Non-pigmented ciliary epithelial cell (primary cell): ENCODE measurements at places on chromosomes 4 and X.

GRCh38 chr4:124279741-124280140 lies 432.8 kb downstream of the ANKRD50 start:
- DNase-seq = no peak

DNA sequence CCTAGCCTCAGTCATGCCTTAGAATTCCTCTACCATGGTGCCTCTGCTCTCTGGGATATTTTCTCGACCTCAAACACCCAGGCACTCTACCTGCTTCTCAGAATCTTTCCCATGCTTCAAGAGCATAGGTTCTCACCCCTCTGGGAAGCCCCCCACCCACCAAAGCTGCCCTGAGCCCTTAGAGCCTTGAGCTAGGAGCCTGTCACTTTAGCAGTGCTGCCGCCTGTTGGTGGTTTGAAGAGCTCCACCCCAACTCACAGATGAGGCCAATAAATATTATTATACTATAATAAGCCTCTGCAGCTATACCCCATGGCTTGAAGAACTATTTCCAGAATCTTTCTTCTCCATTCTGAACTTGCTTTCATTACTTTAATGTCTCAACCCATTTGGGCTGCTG lies 109.7 kb downstream of the RTL5 start:
- DNase-seq = no peak

DNA sequence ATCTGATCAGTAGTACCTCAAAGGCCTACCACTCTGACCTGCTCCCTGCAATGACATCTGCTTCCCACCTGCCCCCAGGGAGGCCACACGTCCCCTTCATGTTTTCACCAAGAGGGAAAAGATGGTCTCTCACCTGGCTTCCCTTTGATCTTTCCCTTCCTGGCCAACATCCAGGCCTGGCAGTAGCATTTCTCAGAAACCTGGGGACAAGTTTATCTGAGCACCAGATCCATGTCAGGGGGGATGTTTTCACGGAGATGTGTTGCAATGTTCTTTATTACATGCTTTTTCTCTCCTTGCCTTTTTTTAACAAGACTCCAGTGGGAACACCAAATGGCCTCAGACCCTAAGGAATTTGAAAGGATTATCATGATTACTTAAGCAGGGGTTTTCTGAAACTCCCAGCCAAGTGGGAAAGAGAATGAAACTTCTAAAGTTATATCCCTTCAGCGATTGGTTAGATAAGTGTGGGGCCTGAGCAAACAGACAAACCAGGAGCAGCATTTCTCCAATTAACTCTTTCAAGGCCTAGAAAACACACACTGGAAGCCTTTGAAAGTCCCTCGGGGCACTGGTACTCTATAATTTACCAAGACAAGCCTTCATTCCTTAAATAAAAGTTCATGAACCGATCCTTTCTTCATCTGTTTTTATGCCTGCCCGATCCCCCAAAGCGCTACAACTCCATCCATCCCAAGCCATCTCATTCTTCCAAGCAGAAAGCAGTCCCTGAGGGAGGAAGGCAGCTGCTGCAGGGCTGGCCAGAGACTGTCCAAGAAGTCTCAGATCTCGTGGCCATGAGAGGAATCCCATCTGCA lies 94.1 kb downstream of the BCOR start:
- DNase-seq = no peak

DNA sequence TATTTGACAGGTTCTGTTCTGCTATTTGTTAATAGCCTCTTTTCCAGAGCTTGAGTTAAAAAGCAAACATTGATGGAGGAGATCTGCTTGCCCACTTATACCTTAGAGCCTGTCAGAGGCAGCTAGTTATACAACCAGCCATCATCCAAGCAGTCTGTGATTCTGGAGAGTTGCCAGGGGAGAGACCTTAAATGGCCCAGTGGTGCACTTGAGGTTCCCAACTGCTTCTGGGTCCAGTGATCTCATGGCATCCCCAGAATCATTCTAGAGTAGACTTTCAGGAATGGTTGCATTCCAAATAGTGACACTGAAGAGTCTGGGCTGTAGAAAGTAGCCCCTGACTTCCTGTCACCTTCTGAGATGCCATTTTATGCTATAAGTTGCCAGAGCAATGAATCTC lies 160.7 kb downstream of the FHIP1A start:
- no peak for DNase-seq

- peak; percentile 65 for DNase-seq
These were observed 3.2 kb upstream of the UXT start for GRCh38 chrX:47662144-47662657.
